Effector memory CD4-positive, alpha-beta T cell (primary cell): ENCODE measurements at places on chromosomes 5 and 9.

GRCh38 chr9:34362614-34363214 lies 14.0 kb downstream of the MYORG start:
- DNase-seq = no peak

GRCh38 chr5:58851571-58851970 lies 268.7 kb downstream of the RAB3C start:
- DNase-seq = no peak

- DNase-seq = no peak
Observed at GRCh38 chr9:115415450-115415849, 297.5 kb upstream of the TNC start.

GRCh38 chr9:74775396-74775795 lies 112.3 kb downstream of the TRPM6 start:
- DNase-seq = no peak

- DNase-seq = no peak
Observed at GRCh38 chr5:112004867-112005622, 248.1 kb upstream of the NREP start.

DNA sequence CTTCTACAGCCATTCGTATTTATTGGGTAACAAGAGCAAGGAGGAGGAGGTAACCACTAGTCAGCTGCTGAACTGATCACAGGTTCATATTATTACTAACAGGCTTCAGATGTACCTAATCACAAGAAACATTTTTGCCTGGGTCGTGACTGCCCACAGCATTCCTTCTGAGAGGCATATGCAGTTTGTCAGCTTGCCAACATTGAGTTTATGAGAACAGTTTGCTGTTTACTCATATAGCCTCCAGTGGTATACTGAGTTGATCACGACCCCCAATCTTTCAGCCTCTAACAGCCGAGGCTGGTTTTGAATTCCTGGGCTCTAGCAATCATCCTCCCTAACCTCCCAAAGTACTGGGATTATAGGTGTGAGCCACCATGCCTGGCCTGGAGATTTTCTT lies 693.6 kb downstream of the TLE1 start:
- DNase-seq = no peak

DNA sequence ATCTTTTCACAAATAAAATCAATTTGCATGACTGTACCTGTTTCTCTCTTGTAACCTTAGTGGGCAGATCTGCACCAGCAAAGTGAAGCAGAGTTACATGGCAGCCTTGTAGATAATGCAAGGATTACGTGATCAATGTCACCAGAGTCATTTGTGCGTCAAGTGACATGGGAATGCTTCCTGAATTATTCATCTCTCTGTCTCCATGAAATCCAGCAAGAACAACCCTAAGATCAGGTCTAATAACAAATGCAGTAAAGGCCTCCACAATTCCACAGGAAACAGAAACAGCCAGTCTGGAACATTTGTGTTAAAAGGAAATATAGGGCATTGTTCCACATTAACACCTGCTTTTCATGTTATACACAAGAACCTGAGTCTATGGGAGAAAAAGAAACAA lies 7.8 kb downstream of the GZMA start:
- no peak for DNase-seq

DNA sequence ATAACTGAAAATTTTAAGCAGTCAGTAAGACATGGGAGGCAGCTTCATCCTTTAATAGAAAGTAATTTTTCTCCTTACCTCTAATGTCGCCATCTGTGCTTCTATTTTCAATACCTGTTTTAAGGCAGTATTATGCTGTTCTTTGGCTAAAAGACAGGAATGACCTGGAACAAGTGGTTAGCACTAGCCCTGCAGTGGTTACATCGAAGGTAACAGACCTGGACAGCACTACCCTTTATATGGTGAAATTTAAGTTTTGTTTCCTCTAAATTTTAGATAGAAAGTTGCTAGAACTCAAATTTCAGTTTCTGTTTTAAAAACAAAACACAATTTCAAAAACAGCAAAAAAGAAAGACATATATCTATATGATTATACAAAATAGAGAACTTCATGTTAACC lies 534.1 kb upstream of the CDH6 start:
- DNase-seq = no peak

- no peak for DNase-seq
Observed at GRCh38 chr5:166898166-166898565, 1393.3 kb upstream of the WWC1 start.
